Activated T-helper 1 cell treated with Interleukin-2 at 50 U/mL for 16 hours (primary cell): ENCODE measurements at places on chromosomes 7 and 10.

DNA sequence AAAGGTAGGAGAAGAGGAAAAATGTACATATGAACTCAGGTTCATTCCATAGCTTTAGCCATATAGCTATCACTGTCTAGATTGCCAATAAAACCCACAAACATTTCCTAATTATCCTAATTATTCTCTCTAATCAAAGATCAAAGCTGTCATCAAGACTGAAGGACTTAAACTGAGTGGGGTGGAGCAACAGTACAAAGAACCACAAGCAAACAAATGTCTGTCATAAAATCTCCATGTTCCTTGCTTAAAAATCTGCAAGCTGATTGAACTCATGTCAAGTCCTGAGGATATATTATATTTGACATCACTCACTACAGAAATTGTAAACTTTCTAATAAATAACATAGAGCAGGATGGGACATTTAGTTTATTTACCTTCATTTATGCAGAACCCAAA is 315.9 kb downstream of the SNX13 start:
- no peak for DNase-seq

GRCh38 chr7:34486371-34486770 is 171.6 kb upstream of the NPSR1 start:
- no peak for DNase-seq

- no peak for DNase-seq
Observed at GRCh38 chr10:14477408-14477710, 146.6 kb upstream of the FRMD4A start.

- no peak for DNase-seq
Observed at GRCh38 chr7:158113321-158114025, 474.1 kb downstream of the PTPRN2 start.

GRCh38 chr7:2015251-2015871 is 217.4 kb downstream of the MAD1L1 start:
- DNase-seq = no peak

DNA sequence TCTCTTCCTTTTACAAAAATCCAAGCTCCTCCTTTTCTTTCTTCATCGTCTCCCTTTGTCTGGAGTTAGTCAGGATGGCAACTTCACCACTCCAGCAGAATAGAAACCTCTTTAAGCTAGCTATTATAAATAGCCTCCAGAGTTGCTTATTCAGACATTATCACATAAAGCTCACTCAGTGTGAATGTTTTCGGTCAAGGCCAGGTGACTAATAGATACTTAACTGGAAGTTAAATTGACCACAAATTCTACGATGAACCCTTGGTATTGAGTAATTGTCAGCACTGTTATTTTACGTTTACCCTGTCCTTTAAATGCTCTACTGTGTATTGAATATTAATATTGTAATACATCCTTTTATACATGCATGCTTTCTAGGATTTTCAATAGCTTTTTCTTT is 340.4 kb downstream of the OTUD1 start:
- no peak for DNase-seq

DNA sequence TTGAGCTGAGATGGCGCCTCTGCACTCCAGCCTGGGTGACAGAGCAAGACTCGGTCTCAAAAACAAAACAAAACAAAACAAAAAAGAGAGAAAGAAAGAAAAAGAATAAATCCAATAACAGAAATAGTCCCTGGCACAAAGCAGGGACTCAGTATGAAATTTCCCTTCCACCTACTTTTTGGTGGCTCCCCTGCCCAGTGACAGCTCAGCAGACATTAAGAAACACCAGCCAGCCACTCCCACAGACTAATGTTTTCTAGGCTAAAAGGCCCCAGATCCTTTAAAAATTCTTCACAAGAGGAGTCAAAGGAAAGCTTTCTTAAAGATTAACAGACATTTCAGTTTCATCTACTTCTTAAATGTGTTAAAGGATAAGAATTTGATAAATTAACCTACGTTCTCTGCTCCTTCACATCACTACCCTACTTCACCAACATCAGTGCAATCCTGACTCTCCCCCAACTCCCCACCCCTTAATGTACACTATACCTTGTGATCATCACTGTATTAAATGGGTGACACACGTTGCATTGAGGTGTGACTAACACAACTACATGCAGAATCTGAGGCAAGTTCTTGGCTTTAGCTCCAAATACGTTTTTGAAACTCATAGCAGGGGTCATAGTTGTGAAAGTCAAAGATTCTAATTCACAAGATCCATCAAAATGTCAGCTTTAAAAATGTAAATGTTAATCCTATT is 114.5 kb upstream of the CAV2 start:
- no peak for DNase-seq

DNA sequence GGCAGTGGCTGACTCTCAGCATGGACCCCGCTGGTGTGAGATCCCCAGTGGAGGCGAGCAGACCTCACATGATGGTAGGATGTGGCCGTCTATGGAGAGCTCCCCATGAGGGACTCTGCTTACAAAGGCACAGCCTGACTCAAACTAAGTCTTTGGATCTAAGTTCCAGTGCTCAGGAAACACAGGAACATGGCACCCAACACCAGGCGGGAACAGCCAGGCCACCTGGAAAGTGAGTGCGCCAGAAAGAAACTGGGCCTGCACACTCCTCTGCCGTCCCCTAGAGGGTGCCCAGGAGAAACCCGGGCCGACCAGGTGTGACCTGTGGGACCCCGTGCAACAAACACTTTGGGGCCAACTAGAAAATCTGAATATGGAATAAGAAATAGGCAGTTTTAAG is 10.0 kb downstream of the PITRM1 start:
- no peak for DNase-seq

DNA sequence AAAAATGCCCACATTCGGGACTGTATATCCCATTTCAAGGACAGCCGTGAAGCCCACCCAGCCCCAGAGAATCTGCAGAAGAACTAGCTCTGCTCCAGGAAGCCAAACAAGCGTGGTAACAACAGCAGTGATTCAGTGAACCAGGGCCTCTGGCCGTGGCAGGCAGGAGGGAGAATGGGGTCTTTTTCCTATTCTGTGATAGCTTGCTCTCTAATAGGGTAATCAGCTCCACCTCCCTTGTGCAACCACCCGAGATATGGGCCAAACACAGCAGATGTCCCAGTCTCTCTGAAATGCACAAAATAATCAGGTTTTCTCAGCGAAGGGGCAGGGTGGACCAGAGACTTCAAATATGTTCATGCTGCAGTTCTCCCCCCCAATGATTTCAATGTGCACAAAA is 35.8 kb downstream of the CHST15 start:
- DNase-seq = no peak
